Activated CD4-positive, CD25-positive, alpha-beta regulatory T cell treated with anti-CD3 and anti-CD28 coated beads, Interleukin-2, amount 50 U/mL, for 72 hours (primary cell): ENCODE measurements at places on chromosomes 3 and 15.

DNA sequence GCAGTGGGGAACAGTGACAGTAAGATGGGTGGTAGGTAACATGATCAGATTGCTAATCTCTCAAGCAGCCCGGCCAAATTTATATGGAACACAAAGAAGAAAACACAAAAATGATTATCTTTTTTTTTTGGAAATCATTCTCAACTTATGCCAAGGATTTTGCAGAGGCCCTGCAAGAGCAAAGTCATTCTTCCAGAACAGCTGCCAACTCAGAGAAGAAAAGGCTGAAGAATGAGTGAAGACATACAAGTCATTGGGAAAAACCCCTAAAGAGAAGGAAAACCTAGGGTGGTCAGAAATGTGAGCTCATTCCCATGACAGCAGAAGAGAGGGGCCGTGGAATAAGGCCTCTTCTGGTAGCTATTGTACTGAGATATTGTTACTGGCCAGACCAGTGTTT, 246.7 kb downstream of the SHOX2 start:
- no peak for DNase-seq

- no peak for DNase-seq
These were observed 233.2 kb downstream of the RPLP1 start for GRCh38 chr15:69685512-69686452.

DNA sequence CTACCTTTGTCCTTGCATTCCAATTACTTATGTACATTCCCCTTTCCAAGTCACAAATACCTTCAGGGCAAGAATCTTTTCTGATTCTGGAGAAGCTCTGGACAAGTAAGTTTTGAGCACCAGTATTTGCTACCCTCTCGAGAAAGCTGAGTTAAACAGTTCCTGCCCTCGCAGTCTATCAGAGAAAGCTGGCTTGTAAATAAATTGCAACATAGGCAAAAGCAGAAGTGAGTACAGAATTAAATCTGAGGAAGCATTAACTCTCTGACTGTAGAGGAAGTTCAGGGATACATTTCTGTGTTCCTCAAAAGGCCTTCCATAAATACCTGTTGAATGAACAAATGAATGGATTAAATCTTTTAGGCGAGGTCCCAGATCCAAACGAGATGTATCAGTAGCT, 1.2 kb downstream of the OSBPL11 start:
- DNase-seq, result no peak

DNA sequence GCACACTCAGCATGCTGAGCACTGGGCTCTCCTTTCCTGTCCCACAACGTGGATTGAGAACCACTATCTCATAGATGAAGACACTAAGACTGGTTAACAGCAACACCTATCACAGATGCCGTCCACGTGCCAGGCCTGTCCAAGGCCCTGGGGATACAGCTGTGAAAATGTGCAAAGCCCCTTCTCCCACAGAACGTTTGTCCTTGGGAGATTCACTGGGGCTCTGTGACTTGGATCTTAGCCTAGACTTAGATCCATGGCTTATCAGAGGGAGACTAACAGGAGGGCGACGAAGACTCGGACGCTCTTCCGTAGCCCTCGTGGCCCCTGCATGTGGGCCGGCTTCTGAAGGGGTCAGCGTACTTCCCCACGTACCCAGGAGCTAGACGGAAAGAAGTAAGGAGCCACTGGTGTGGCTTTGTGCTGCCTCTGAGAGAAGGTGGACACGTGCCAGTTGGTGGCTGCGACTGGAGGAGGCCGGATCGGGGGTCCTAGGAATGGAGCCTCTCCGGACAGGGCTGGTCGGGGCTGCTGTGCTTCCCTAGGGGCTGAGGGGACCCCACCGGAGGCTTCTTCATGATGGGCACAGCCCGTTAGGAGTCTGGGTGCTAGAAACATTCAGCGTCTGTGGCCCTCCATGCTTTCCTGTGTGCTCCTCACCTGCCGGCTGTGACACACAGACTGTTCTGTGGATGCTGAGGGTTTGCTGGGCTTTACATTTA, 964 bp downstream of the NRROS start:
- no peak for DNase-seq

DNA sequence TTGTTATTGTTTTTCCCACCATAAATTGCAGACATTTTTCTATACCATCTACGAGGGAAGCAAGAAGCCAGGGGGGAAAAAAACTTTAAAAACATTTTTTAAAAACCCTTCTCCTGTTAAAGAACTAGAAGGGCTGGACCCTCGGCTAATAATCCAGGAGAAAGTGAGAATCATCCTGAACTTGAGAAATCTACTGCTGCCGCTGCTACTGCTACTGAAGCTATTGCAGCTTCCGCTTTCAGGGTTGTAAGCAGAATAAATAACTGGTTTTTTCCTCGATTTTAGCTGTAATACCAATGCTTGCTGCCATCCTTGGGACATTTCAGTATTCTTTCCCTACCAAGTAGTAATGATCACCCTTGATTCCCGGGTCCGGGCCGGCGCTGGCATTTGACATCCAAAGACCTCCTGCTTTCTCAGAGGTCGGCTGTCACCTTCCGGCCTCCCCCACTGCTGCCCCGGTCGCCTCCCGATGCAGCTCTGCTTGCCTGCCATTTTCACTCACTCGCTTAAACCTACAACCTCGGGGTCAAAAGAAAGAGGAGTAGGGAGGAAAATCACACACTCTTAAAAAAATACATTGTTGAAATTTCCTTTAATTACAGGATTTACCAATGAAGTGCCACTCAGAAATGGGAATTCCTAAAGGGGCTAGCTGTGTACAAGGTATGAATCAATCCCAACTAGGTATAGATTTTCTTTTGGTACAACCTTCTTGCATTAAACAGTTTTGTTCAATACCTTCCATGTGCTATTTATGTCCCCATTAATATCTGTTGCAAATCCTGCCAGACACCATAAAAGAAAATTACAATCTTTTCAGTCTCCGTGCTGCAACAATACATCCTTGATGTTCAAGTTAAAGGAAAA, 674 bp upstream of the MECOM start:
- DNase-seq, result no peak

DNA sequence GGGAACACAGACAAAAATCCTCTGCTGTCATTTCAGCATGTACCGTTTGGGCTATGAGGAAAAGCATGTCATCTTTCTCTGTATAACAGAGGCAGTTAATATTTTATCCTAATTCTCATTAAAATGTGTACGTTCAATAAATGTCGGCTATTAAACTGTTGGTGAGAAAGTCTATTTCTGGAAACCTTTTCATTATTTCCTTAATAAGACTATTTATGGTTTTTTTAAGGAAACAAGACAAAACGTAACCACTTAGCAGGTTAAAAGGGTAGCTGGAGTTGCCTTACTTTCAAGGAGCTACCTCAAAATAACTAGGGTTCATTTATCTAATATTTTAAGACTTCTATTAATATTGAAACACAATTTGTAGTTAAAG, 1.8 kb upstream of the STT3B start:
- DNase-seq, result no peak

DNA sequence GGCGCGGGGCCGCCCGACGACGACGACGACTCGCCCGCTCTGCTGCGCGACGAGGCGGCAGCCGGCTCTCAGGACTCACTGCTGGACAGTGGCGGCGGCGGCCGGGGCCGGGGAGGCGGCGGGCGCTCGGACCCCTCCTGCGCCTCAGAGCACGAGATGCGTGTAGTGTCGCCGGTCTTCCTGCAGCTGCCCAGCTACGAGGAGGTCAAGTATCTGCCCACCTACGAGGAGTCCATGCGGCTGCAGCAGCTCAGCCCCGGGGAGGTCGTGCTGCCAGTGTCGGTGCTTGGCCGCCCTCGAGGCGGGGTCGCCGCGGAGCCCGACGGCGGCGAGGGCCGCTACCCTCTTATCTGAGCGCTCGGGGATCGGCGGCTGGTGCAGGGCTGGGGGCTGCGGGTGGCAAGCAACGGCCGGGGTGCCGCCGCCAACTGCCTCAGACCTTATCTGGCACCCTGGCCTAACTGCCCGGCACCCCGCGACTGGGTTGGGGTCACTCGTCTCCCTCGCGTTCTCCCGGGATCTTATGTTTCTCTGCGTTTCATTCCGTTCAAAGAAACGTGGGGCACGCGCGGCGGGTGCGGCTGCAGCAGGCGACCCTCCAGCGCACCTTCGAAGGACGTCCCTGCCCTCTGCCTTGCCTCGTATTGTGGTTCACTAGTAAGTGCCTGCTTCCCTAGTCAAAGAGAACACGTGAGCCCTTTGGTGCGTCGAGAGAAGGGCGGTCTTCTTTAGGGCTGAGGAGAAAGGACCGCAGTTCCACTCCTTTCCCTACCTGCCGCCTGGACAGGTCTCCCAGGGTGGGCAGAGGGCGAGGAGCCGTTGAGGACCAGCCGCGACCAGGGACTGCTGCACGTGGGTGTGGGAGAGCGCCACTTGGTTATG, 1.0 kb downstream of the C3orf80 start:
- DNase-seq, result peak; percentile 31
